ENCODE measurements at places on chromosomes 5 and 9. TPM values are rescaled to one million over a fixed set of nuclear protein-coding genes. Genes with fewer than 3 reads are reported as not detected.

- DNase-seq = no peak
- no peak overlapping the region for H3K27ac ChIP-seq
- no peaks in the 10 kb centered on the region for H3K27me3 ChIP-seq
- H3K36me3 ChIP-seq = no peaks in the 10 kb centered on the region
- no peak overlapping the region for H3K4me3 ChIP-seq
Observed at GRCh38 chr5:24555229-24555628, 89.5 kb downstream of the CDH10 start.

GRCh38 chr5:134046801-134047686 lies 42.3 kb upstream of the VDAC1 start:
- no peaks in the 10 kb centered on the region for H3K36me3 ChIP-seq
- no peak overlapping the region for H3K27ac ChIP-seq
- no peak overlapping the region for H3K4me3 ChIP-seq
- no peak for DNase-seq
- no peaks in the 10 kb centered on the region for H3K27me3 ChIP-seq

DNA sequence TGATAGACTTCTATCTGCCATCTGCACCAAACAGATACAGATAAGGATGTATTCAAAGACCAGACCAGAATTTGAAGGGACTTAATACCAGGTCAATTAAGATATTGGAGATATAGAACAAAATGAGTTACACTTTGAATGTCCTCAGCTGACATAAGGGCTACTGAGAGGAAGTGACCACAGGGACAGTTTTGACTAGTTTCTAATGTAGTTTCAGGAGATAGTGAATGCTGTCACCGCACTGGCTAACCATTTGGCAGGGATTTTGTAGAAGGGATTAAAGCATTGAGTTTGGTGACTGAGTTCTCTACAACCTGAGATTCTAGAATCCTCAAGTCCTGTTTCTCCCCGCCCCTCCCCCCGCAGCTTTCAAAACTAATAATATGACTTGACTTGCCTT lies 22.7 kb downstream of the CCNH start:
- no peaks in the 10 kb centered on the region for H3K27me3 ChIP-seq
- no peak overlapping the region for H3K4me3 ChIP-seq
- peaks cover 6% of the 10 kb centered on the region for H3K4me1 ChIP-seq
- peaks cover 39% of the 10 kb centered on the region for H3K36me3 ChIP-seq
- H3K27ac ChIP-seq = peak overlapping the region; percentile 1
- DNase-seq = no peak

- peaks cover 2% of the 10 kb centered on the region for H3K4me1 ChIP-seq
- DNase-seq = no peak
- no peaks in the 10 kb centered on the region for H3K36me3 ChIP-seq
Observed at GRCh38 chr5:174482607-174483024, 241.8 kb upstream of the MSX2 start.

DNA sequence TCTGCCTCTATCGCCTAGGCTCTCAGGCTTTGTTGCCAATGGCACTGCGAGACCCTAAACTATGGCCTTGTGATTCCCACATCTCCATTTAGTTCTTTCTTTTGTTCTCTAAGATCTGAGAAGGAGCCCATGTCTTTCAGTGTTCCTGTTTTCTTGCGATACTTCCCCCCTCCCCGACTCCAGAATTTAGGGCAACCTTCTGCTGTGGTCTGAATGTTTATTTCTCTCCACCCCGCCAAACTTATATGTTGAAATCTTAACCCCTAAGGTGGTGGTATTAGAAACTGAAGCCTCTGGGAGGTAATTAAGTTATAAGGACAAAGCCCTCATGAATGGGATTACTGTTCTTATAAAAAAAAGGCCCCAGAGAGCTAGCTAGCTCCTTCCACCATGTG lies 6.4 kb downstream of the TMC1 start:
- peak overlapping the region; percentile 91 for H3K27ac ChIP-seq
- H3K4me3 ChIP-seq = peak overlapping the region; percentile 71
- no peaks in the 10 kb centered on the region for H3K36me3 ChIP-seq
- peaks cover 38% of the 10 kb centered on the region for H3K4me1 ChIP-seq
- no peak for DNase-seq
- H3K27me3 ChIP-seq = no peaks in the 10 kb centered on the region

C9orf57 gene
- not detected for total RNA-seq

PLPP1 gene
- 7.3 TPM for total RNA-seq

ENHO gene
- total RNA-seq = 0.27 TPM

B4GALT1 gene
- 44.1 TPM for total RNA-seq
